Skeletal muscle cell (primary cell): ENCODE measurements at places on chromosomes 3 and 15.

DNA sequence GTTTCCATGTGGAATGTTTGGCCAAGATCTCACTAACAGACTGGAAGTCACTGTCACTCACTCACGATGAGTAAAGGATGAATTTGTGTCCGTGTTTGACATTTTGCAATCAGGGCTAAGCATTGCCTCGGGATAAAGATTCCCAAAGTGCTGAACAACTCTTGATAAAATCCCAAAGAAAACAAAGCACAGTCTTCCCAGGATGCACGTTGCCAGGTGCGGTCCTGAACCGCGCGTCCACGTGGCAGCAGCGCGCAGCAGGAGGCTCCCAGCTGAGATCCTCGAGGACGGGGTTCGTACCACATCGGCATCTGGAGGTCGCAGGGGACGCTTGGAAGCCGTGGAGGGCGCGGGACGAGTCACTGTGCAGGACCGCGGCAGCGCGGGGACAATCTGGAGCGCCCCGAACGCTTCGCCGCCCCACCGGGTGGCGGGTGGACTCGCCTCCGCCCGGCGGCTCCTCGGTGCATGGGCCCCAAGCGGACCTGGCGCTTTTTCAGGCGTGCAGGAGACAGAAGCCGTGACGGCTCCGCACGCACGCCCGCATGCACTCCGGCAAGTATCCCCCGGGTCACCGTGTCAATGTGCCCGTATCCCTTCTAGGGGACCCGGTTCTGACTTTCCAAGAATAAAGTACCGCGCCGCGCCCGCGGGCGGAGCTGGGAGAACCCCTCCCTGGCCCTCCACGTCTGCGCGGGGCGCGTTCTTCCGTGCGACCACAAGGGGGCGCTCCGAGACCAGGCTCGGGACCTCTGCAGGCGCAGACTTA lies 17.7 kb downstream of the CPN2 start:
- peak; percentile 52 for DNase-seq

- no peak for DNase-seq
Measured at GRCh38 chr3:133138017-133138416, 99.8 kb downstream of the TMEM108 start.

- no peak for DNase-seq
Measured at GRCh38 chr3:37833302-37834186, 28.1 kb upstream of the CTDSPL start.

- no peak for DNase-seq
Measured at GRCh38 chr3:12138044-12138443, 20.7 kb downstream of the TIMP4 start.

- no peak for DNase-seq
Measured at GRCh38 chr3:175199961-175200360, 340.8 kb downstream of the NAALADL2 start.

- no peak for DNase-seq
Measured at GRCh38 chr3:107870096-107870495, 220.7 kb downstream of the CD47 start.

DNA sequence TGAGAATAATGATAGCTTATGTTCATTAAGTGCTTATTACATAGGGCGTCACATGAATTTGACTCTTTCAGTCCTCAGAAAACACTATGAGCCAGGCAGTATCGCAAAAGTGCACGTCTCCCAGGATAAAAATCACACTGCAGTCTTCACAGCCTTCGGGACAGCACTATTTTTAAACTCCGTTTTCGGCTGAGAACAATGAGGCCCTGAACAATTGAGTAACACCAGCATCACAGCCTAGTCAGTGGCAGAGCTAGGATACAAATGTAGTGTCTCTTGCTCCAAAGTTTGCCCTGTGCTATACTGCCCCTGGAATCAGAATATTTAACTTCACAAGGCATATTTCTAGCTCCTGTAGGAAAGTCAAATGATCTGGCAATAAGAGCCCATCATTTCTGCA lies 852.1 kb upstream of the SEMA6D start:
- no peak for DNase-seq

DNA sequence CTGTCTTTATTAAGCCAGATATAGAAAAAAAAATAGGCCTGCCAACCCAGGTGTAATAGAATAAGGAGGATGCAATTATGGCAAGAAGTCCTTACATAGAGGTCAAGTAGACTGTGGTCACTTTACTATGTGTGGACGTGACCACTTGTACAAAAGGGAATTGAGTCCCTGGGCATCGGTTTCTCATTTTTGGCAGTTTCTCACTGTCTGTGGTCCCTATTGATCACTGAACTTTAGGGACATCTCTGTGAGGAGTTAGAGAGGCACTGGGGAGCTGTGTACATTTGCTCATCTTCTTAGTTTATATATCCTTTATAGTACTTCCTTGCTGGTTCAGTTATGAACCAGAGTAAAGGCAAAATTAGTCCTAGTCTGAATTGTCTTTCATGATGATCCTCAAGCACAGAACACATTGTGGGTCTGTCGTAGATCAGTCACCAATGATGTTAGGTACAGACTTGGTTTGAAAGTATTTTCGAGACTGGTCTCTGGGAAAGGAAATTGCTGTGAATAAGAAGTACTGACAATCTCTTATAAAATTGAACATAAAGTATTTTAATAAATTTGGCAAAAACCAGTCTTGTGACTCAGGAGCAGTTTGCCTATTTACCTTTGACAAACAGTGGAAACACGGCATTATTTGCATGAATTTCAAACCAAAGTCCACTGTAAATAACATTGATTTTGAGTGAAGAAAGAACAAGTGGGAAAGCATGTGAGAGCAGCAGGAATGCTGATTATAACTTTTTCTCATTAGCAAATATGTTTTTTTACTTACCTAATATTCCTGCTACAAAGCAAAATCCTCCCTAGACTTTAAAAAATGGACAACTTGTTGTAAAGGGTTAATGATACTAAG lies 218.9 kb upstream of the DPH6 start:
- DNase-seq: no peak

DNA sequence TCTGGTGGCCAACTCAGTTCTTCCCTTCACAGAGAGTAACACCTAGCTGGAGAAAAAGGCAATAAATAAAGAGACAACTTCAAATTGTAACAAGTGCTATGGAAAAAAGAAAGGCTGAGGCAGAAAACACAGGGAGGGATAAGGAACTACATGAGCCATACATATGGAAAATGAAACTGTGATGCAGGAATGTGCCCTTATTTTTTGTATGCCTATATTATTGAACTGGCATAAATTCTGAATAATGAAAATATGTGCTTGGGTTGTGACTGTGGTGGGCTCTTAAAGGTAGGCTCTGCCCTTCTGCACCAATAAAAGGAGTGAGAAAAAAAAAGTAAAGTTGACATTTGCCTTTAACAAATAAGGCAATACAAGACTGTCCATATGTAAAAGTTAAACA lies 19.6 kb downstream of the FHIT start:
- DNase-seq: no peak

GRCh38 chr3:179852142-179852905 lies 184.4 kb downstream of the PEX5L start:
- peak; percentile 71 for DNase-seq

- DNase-seq: no peak
Measured at GRCh38 chr3:153289334-153289808, 127.3 kb downstream of the RAP2B start.

GRCh38 chr3:148789146-148789545 lies 38.5 kb upstream of the CPB1 start:
- peak; percentile 86 for DNase-seq

GRCh38 chr15:101183931-101184305 lies 67.9 kb downstream of the CHSY1 start:
- no peak for DNase-seq

DNA sequence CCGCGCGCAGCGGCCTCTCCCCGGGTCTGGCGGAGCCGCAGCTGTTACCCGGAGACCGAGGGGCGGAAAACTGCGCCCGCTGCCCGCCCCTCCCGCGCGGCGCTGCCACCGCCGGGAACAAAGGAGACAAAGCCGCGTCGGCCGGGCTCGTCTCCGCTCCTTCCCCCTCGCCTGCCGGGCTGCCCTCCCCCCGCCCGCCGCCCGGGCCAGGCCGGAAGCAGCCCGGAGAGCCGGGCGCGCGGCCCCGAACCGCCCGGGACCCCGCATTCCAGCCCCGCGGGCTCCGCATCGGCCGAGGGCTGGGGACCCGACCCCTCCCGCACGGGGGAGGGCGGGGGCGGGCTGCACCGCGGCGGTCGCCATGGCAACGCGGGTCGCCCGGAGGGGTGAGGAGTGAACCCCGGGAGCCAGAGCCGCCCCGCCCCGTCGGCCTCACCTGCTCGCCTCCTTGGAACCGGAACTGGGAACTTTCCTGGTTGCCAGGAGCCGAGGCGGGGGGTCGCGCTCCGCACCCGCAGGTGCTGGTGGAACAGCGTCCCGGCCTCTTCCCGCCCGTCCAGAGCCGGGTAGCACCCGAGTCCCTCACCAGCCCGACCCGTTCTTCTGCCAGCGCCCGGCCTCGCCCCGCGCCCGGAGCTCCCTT lies 448 bp downstream of the PLXNB1 start:
- no peak for DNase-seq

DNA sequence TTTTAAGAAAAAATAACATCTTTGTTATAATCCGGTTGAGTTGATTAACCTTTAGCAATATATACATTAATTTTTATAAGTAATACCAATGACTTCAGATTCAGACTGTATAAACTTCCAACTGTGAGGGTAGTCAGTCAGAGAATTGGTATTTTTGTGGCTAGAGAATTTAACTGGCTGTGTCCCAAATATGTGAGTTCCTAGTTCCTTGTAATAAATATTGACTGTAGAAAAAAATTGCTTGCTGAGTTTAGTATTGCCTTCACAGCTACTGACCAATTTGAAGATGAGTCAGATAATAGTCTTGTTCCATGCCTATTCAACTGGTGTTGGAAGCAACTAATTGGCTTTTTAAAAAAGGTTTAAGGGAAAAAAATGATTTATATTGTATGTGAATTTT lies 210.8 kb downstream of the GAP43 start:
- peak; percentile 52 for DNase-seq

GRCh38 chr3:67923796-67924195 lies 269.4 kb upstream of the SUCLG2 start:
- DNase-seq: no peak

DNA sequence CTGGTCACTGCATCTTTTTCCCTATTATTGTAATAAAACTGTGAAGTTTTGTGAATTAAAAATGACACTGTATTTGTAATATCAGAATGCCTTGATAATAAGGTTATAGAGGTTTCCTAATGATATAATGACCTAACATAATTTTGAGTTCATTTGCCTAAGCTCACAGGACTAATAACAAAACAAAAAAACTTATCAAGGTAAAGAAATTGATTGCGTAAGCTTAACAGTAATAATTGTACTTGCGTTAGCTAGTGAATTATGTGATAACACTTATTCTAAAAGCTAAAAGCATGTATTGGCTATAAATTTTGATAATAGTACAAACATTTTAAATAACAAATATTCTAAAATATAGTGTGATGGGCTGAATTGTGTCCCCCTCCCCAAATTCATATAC lies 112.6 kb downstream of the LEKR1 start:
- DNase-seq: no peak

DNA sequence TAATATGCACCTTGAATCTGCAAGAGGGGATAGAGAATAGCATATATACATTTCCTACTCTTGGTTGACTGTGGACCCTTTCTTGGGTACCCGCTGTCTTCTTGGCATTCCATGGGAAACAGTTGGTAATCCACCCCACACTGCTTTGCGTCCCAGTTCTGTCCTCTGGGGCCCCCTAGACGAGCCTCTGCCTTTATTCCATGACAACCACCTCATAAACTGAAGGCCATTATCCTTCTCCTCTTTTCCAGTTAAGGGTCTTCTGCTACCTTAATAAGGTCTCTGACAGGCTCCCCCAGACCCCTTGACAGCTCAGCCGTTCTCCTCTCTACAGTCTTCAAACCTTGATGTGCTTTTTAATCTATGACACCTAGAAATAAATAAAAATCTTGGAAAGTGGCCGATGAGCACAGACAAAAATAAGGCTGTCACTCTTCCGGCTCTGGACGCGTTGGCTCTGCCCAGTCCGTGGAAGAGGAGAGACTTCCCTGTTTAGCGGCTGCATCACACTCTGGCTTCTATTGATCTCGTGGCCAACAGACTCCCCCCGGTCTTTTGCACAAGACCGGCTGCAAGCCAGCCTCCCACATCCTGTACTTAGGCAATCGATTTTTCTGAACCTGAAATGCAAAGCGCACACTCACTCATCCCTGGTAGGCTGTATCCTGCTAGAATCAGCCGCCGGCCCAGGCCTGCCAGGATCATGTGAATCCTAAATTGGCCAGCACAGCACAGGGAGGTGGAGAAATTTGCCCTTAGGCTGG lies 251.0 kb upstream of the TLE3 start:
- no peak for DNase-seq

GRCh38 chr15:36501063-36501678 lies 78.3 kb upstream of the CDIN1 start:
- DNase-seq: peak; percentile 25

DNA sequence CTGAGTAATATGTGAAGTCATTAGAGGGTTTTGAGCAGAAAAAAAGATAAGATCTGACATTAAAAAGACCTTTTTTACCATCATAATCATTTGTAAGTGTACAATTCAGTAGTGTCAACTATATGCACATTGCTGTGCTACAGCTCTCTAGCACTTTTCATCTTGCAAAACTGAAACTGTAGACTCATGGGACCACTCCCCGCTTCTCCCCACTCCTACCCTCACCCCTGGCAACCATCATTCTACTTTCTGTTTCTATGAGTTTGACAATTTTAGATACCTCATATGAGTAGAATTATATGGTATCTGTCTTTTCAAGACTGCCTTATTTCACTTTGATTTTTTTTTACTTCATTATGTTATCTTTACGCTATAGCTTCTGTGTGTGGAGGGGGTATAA lies 112.8 kb downstream of the NSUN3 start:
- DNase-seq: no peak

DNA sequence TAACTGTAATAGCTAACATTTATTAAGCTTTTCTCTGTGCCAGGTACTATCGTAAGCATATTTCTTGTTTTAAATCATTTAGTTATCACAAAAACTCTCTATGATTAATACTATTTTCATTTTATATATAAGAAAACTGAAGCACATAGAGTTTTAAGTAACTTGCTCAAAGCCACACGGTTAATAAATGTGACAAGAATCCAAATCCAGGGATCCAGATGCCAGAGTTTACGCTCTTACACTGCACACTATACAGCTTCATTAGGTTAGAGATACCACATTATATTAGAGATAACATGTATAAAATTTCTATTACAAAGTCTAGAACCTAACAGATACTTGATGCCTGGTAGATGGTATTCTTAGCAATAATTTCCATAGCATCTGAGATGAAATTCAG lies 265.2 kb downstream of the SHOX2 start:
- no peak for DNase-seq

GRCh38 chr15:97053635-97054034 lies 723.1 kb downstream of the NR2F2 start:
- no peak for DNase-seq

DNA sequence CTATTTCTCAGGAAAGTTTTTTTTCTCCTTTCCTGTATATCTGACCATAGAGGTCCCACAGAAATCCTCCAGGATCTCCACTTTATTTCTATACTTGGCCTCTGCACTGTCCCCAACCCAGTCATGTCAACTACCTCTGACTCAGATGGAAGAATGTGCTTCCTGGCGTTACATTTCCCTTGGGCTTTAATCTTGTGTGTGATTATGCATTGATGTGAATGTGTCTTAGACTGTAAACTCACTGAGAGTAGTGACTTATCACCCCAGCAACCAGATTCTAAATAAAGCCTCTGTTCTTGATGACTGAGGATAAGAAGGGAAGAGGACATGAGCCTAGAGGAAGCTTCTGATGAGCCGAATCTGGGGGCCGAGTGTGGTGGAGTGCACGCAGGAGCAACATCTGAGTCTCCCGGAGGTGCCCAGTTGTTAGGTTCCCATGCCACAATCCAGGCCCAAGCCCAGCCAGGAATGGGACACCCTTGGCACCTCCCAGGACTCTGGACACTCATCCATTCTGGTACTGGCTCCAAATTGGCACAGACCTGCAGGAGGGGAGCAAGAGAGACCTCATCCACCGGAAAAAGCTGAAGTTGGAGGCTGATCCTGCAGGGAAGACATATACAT lies 32.1 kb upstream of the HEG1 start:
- DNase-seq: no peak
